Right ventricle myocardium inferior (tissue), 1 donor: ENCODE measurements at places on chromosomes 12 and 14. TPM values are rescaled to one million over a fixed set of nuclear protein-coding genes. Genes with fewer than 3 reads are reported as not detected.
A peak's percentile ranks its signal among the peaks of the same experiment; 100 is the strongest.

- DNase-seq: no peak
These were observed 9.5 kb upstream of the IRF2BPL start for GRCh38 chr14:77037938-77038568.

GRCh38 chr12:121649819-121650353, 19.6 kb downstream of the MORN3 start:
- DNase-seq: no peak

GRCh38 chr12:62787023-62787422, 147.9 kb downstream of the PPM1H start:
- DNase-seq: no peak

DNA sequence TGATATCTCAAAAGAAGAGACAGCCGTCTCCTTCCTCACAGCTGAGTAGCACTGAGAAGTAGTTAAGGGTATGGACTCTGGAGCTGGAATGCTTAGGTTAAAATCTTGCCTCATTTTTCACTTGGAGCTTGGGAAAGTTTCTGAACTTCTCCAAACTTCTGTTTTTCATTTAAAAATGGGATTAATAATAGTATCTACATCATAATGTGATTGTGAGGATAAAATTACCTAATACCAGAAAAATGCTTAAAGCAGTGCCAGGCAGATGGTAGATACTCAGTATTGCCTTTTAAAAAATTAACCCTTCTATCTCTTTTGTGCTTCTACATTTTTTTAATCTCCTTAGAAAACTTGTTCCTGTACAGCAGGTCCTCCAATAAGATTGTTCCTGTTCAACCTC, 63.1 kb downstream of the A2M start:
- DNase-seq: no peak

GRCh38 chr12:119157528-119157927, 21.2 kb upstream of the HSPB8 start:
- peak; percentile 82 for DNase-seq

- no peak for DNase-seq
These were observed 25.2 kb upstream of the SCFD1 start for GRCh38 chr14:30596935-30597334.

GRCh38 chr12:104358353-104359003, 54.9 kb downstream of the EID3 start:
- peak; percentile 75 for DNase-seq

DNA sequence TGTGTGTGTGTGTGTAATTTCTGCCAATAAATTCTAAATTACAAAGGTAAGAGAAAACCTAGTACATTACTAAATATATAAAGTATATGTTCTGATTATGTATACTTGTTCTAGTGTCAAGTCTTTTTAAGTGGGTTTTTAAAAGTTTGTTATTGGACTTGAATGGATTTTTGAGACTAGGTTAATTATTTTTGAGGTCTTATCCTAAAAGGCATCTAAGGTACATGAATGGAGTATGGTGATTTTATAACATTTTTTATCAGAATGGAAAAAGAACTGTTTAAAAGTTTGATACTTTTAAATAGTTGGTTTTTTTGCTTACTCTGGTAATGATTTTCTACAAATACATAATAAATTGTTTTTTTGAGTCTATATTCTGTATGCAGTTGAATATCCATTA, 22.5 kb upstream of the TMPRSS12 start:
- no peak for DNase-seq

DNA sequence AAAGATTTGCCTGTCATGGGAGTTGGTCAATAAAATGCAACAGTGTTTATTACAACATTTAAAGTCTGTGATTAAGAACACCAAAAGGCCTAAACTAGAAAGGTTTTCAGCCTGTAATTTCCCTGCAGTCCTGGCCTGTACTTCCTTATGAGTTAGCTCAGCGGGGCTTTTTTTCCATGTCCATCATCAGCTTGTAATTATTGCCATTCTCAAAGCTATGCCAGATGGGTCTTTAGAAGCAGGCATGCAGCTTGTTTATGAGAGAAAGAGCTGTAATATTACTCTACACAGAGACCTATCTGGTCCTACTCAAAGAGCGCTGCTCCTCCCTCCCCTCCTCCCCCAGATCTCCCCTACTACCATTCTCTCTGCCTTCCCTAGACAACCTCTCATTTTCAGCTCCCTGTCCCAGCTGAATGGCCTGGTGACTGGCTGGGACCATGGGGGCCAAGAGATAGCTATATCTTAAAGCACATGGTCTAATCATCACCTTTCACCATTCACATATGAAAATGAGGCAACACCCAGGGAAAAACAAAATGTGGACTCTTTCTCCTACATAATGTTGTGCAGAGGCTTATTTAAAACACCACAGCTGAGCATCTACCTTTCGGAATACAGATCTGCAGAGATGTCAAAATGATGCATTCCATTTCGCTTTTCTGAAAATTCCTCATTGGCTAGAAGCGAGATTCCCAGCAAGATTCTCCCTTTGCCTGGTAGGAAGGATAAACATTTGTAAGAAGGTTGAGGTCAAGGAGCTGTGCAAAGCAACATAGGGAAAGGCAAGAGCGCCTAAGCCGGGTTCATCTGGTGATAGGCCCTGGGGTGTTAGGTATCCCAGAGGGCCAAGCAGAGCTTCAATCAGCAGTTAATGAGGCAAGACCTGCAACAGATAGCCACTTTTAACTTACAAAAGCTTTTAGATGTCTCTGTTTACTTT, 209.7 kb upstream of the CDKN3 start:
- no peak for DNase-seq

DNA sequence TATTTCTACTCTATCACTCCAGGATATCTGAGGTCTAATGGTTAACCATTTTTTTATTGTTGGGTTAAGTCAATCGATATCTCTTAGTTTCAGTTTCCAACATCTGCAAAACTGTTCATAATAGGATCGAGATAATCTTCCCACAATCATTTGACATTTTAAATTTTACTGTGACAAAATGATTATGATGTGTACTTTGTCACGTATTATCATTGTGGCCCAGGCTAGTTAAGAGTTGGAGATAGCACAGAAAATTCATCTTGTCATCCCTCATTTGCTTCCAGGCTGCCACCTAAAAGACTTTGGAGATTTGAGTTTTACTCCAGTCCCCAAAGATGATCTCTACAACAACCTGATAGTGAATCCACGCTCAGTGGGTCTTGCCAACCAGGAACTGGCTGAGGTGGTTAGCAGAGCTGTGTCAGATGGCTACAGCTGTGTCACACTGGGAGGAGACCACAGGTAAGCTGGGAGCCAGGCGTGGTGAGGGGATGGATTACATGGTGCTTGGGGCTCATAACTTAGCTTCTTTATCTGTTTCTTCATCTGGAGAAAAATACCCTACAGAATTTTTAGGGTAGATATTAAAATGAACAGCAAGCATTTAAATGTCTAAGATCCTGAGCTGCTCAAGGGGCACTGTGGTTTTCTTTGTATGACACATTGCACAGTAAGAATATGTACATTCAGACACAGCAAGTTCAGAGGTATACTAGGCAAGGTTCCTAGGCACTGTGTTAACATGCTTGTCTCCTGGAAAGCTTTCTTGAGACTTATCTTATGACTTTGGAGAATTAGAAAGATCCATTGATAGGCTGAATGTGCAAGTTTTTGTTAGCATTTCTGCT, 22.4 kb downstream of the ARG2 start:
- no peak for DNase-seq

- peak; percentile 42 for DNase-seq
These were observed 62.2 kb downstream of the TSPAN11 start for GRCh38 chr12:30988646-30989286.

DNA sequence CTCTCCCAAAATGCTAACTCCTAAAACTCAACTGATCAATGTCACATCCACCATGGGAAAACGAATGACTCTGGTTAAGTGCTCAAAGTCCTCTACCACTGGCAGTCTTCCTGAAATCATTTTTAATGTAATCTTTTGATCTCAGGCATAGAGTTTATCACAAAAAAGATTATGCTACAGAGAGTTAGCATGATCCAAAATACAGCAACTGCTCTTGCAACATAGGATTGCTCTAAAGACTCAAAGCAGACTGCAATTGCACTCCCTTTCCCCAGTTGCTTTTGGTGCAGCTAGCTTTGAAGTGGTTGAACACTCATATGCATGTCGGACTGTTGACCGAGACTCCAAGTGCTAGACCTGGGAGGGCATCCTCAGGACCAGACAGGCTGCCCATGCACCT, 109.3 kb downstream of the C12orf42 start:
- DNase-seq: no peak

DNA sequence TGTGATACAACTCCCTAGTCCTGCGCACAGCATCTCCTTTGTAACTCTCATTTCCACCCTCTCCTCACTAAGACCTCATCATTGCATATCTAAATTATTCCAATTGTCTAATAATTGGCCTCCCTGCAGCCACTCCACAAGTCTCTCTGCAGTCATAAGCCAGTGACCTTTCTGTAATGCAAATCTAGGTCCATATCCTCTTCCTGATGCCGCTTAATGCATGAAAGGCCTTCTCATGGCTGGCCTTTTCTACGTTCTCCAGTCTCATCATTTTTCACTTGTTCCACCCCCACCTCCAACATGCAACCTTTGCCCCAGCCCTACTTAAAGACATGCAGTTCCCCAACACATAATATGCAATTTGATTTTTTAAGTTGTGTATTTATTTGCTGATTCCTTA, 96.0 kb downstream of the RPAP3 start:
- DNase-seq: no peak

DNA sequence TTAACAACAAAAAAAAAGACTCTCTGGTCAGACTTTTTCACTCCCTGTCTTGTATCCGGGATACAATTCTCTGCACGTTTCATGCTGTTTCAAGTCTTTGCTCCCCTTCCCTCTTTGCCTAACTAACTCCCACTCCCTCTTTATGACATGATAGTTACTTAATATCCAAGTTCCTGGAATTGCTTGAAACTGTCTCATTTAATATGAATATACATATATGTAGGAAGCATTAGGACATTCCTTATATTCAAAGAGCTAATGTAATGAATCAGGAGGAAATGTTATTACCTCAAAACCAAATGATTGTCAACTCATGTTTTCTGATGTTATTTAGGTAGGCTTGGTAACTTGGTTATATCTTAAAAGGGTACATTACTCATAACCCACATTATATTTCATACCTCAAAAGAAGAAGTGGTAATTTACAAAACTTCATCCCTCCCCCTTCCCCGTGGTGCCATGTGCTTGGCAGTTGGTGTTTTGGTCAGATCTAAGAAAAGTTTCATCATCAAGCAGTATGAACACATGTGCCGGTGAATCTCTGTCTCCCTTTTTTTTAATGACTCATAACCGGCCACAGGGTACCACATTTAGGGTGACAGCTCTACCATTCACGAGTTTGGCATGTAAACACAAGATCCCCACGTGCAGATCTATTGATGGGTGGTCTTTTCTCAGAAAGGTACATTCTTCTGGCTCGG, 56.5 kb downstream of the HCAR2 start:
- DNase-seq: no peak

- no peak for DNase-seq
These were observed 32.6 kb upstream of the UBC start for GRCh38 chr12:124947013-124947412.

GRCh38 chr12:63911341-63911740, 66.8 kb downstream of the SRGAP1 start:
- DNase-seq: no peak

DNA sequence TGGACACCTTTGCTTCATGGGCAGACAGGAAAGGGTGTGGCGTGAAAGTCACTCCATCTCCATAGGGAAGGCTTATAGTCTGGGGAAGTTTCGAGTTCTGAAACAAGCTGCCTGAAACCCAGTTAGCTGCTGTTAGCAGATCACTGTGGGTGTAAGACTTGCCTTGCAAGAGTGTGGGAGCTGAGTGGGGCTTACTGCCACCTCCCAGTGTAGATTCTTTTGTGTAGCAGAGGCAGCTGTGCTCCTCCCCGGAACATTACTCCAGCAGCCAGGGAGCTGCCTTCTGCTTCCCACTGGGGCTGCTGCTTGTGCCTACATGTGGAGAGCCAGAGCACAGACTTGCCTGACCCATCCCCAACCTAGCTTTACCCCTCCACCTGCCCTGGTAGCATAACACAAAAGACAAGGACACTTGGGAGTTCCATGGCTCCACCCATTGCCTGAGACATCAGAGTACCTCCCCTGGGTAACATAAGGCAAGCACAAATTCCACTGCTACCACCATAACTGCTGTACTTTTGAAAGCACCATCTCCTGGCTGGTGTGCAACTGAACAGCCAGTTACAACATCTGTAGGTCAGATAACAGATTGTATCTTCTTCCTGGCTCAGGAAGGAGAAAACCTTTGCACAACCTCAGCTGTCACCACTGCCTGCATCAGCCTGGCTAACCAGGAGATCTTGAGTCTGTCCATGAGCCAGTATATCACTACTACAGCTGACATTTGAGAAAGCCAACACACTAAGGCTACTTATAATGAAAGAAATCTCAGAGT, 69.5 kb downstream of the ADAMTS20 start:
- no peak for DNase-seq

DNA sequence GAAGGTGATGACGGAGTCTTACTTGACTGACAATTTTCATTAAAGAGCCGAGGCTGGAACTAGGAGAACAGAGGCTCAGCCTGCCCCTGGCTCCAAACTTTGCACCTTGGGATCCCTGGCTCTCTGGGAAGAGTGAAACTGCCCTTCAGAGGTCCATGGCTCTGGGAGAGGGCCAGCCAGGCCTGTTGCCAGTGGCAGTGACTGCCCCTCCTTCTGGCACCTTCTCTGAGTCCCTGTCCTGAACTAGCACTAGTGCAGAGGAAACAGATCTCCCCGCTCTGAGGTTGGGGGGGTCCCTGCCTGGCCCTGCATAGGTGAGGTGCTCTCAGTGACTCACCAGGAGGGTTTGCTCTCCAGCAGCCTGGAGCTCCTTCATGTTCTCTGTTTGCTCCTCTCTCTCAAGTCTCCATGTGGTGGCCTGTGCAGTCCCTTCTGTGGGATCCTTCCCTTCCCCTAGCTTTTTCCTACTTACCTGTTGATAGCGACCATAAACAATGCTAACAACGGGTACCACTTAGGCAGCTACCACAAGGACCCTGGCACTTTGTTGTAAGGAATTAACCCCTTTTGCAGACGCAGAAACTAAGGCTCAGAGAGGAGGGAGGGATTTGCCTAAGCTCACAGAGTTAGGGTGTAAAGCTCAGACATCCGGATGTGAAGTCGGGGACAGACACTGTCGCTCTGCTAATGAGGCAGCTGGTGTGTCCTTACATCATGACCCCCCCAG, 22.4 kb downstream of the FAM222A start:
- DNase-seq: peak; percentile 68

The FSCB gene
- total RNA-seq: not detected

The SCNN1A gene
- total RNA-seq: 0.46 TPM
